Endodermal cell (in vitro differentiated cells): ENCODE measurements at places on chromosomes 4 and X.

DNA sequence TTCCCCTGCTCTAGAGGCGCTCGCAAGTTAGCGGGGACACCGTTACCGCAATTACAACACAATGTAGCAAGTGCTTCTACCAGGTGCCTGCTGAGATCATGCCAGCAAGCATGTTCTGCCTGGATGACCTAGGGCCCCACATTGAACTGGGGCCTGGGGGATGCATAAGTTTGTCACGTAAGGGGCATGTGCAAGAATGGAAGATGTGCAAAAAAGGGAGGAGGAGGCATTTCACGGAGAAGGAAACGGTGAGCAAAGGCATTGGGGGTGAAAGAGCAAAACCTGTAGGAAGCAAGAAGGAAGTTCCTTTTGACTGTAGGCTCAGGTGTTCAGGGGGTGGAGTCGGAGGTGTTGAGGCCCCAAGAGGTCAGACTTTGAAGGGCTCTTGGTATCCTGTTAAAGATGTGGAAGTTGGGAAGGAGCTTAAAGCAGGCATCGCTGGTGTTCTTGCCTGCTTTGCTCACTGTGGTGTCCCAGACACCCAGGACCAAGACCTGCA, 602 bp upstream of the SCARB2 start:
- no peak for DNase-seq

DNA sequence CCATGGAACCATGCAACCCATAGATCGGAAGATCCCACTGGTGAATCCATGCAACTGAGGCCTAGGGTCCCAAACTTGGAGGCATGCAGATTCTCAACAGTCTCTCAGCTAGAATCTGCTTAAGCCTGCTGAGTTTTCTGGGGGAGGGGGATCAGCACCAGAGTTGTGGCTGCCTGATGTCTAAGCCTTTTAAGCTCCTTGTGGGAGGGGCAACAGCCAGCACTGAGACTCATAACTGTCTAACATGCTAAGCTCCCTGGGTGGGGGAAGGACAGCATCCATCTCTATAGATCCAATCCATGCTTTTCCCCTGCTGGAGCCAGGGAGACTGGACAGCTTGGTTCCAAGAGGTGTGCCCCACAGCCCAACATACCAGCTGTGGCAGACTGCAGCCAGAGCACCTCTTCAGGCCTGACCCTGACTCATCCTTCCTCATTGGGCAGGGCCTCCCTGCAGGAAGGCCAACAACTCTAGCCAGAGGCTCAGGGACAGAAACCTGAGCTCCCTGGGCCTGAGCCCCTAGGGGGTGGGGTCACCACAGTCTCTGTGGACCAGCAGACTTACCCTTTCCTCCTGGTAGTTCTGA, 300.1 kb upstream of the SLC7A11 start:
- no peak for DNase-seq

GRCh38 chr4:85475631-85476233, 782 bp downstream of the ARHGAP24 start:
- no peak for DNase-seq

- DNase-seq: peak; percentile 71
Observed at GRCh38 chrX:100408713-100409609, 1.1 kb downstream of the PCDH19 start.

GRCh38 chr4:22999419-22999818, 306.7 kb downstream of the GBA3 start:
- DNase-seq: no peak

DNA sequence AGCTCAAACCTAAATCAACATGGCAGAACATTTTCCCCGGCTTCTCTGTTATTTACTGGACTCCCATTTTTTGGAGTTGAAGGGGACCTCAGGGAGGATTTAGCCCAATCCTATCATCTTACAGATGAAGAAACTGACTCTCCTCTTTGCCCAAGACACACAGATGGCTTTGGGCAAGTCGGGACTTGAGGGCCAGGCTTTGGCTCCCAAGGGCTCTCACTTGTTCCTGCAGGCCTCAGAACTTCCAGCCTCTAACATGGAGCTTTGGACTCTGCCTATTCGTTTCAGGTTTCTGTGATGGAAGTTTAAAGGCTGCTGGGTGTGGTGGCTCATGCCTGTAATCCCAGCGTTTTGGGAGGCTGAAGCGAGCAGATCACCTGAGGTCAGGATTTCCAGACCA, 59.5 kb downstream of the RHOH start:
- no peak for DNase-seq

DNA sequence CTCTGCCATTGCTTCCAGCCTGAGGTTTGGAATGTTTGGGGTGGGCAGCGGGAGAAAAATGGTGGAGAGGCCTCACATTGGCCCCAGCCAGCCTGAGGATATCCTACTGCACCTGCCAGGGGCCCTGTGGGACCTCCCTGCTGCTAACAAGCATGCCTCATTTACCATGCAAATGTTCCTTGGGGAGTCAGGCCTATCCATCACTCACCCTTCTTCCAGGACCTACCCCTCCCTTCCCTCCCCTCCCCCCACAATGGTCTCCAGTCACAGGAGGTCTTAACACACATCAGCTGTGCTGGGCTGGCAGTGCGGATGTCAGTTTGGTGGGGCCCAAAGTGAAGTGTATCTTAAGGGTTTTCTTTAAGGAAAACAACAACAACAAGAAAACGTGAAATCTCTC, 139.2 kb downstream of the SHOX start:
- peak; percentile 75 for DNase-seq

GRCh38 chr4:124713185-124713592, 657 bp upstream of the ANKRD50 start:
- DNase-seq: peak; percentile 85

- no peak for DNase-seq
Observed at GRCh38 chr4:86775061-86775460, 74.1 kb downstream of the SLC10A6 start.

DNA sequence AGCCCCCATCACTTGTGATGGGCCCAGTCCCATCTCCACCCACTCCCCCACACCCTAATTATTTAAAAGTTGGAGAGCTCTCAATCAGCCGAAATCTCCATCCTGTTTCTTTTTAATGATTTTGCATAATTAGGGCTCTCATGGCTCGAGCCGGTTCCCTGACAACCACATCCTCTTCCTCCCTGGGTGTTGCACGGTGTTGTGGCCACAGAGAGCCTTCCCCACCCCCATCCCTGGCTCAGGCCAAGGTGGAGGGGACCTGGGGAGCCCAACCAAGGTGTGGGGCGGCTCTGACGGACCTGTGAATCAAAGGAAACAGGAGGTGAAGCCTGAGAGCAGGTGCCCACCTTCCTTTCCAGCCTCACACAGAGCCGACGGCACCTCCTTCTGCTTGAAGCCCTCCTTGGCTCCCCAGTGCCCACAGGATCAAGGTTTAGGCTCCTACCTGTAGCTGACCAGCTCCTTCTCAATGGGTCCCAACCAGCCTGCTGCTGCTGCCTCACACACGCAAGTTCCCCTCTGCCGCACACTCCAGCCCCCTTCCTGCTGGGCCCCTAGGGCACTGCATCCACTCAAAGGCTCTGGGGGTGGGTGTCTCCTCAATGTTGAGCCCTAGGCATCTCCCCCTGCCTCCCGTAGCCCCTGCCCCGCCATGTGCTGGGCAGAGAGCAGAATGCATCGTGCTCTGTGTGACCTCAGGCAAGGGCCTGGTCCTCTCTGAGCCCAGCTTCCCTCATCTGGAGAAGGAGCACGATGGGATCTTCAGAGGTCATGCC, 68.7 kb downstream of the WFS1 start:
- no peak for DNase-seq

DNA sequence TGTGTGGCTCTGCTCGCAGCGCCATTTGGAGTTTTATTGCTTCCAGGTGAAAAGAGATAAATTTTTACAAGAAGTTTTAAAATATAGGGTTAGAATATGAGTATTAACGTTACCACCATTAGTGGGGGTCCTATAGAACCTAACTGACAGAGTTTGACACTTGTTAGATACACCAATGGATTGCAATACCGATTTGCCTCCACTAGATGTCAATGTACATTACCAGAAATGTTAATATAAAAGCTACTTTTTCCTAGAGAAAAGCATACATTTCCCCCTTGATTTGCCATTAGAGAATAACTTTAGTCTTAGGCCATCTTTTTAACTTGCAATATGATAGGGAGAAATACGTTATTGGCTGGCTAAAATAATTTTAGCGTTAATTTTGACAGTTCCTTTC, 108.4 kb downstream of the LINC00632 start:
- DNase-seq: no peak

GRCh38 chr4:104869831-104870230, 276.8 kb upstream of the TET2 start:
- DNase-seq: no peak

DNA sequence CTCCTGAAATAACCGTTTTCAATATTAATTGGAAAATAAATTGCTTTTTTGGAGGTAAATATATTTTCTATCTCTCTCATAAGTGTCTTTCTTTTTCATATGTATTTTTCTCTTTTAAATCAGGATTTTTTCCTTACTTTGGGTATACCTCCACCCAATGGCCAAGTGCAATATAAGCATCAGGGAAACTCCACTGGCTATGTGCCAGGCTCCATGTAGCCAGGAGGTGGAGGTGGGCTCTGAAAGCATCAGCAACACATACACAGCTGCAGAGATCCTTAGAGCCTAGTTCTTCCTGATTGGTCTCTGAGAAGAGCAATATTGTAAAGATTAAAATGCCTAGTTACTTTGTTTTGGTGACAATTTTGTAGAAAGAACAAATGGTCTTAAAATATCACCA, 3.4 kb downstream of the GABRA2 start:
- peak; percentile 77 for DNase-seq

DNA sequence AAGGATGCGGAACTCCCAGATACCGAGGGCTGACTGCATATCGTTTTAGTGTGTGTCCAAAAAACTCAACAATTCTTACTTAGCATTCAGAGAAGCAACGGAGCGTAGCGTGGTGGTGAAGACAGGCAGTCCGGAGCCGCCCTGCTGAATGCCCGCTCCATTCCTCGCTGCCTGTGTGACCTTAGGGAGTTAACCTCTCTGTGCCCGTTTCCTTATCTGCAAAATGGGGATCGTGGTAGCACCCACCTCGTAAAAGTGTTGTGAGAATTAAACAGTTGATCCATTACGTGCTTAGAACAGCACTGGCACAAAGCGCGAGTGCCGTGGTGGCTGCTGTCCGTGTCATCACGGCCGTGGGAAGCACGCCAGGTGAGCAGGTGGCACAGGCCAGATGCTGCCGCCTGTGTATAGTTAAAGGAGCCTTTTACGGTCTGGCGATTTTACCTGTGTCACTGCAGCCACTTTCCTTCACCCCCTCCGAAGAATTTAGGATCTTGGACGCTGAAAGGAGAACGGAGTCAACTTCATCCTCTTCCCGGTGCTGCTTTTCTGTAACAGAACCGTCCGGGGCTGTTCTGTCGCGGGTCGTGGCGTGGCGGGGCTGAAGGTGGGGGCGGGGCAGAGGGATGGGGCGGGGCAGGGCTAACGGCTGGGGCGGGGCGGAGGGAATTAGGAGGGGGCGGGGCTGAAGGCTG, 885 bp downstream of the CCDC110 start:
- DNase-seq: no peak

DNA sequence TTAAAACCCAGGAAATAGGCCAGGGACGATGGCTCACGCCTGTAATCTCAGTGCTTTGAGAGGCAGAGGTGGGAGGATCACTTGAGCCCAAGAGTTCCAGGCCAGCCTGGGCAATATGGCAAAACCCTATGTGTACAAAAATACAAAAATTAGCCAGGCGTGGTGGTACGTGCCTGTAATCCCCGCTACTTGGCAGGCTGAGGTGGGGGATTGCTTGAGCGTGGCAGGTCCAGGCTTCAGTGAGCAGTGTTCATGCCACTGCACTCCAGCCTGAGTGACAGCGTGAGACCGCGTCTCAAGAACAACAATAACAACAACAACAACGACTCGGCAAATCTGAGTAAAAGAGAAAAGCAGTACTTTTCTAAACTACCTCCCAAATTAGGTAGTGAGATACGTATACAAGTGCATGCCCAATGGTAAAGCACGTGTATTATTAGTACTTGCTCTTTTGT, 13.0 kb upstream of the NDUFC1 start:
- DNase-seq: peak; percentile 52

DNA sequence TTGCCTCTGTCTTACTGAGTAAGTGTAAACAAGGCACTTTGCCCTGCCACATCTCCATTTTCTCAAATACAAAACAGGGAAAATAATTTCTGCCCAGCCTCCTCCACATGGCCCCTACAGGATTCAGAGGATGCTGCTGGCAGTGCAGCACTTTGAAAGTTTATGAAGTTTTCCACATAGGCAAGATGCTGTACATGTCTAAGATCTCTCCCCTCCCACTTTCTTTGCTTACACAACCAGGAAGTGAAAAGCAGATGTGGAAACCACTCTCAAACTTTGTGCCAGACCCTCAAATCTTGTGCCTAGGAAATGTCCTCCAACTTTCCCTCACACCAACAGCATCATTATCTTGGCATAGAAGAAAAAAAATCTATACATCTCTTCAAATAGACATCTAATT, 257.0 kb upstream of the LDB2 start:
- no peak for DNase-seq

- no peak for DNase-seq
Observed at GRCh38 chrX:104105330-104106262, 6.7 kb upstream of the ZCCHC18 start.

GRCh38 chr4:188942606-188943005, 803.4 kb downstream of the TRIML1 start:
- no peak for DNase-seq

DNA sequence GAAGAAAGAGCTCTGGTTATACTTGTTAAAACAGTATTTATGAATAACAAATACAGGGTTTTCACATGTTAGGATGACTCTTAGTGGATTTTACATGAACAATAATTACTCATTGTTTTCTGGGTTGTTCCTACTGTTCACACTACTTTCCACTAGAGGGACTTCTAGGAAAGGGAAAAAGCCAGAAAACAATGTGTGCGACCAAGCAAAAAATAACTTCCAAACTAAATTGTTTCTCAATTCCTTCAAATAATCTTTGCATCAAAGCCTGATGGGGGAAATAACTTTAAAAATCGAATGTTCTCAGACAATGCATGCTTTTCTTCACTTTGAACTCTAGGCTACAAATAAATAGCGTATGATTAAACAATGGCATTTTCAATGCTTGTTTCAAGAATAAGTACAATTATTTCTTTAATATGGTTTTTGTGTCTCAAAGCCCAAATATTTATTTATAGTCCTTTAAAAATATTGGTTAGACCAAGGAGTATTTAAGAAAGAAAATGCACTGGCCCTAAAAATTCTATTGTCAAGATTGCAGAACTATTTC, 72.1 kb upstream of the ETNPPL start:
- DNase-seq: no peak

DNA sequence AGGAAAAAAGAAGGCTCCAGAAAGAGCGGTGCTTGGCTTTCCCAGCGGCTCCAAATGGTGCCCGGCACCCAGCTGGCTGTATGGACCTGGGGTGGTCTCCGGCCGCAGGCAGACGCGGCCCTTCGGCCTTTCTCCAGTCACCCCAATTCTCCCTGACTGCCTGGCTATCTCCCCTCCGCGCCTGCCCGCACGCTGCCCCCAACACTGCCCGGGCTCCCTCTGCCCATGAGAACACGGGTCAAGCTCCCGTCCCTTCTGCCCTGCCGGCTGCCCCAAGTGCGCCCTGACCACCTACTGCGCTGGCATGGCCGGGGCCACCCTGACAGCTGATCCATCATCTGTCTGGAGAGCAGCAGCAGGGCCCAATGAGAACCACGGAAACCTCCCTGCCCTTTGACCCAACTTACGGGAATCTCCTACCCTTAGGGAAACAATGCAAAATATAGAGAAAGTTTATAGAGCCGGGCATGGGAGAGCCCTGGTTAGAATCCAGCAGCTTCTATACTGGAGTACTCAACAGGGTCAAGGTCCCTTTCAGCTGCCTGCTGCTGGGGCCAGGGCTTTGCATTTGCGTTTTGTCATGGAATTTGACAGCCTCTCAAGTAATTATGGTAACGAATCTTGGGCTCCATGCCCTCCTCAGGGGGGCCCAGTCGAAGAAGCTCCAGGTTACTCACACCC, 1.2 kb upstream of the FAM3A start:
- DNase-seq: peak; percentile 84

GRCh38 chr4:108619372-108620100, 840 bp upstream of the RPL34 start:
- DNase-seq: peak; percentile 44
